ENCODE measurements at places on chromosomes 5 and 9. TPM values are rescaled to one million over a fixed set of nuclear protein-coding genes. Genes with fewer than 3 reads are reported as not detected.

CCDC69 gene
- 38.3 TPM for polyA plus RNA-seq

ADCY2 gene
- polyA plus RNA-seq = 1.5 TPM

WWC1 gene
- polyA plus RNA-seq = 2.8 TPM

SNAPC4 gene
- polyA plus RNA-seq = 6.7 TPM

All from adipose tissue (tissue), 3 donors.